Stimulated activated CD8-positive, alpha-beta memory T cell treated with anti-CD3 and anti-CD28 coated beads, Interleukin-7, amount 100 ng/mL, for 1 hour (primary cell): ENCODE measurements at places on chromosomes 7 and 10.

DNA sequence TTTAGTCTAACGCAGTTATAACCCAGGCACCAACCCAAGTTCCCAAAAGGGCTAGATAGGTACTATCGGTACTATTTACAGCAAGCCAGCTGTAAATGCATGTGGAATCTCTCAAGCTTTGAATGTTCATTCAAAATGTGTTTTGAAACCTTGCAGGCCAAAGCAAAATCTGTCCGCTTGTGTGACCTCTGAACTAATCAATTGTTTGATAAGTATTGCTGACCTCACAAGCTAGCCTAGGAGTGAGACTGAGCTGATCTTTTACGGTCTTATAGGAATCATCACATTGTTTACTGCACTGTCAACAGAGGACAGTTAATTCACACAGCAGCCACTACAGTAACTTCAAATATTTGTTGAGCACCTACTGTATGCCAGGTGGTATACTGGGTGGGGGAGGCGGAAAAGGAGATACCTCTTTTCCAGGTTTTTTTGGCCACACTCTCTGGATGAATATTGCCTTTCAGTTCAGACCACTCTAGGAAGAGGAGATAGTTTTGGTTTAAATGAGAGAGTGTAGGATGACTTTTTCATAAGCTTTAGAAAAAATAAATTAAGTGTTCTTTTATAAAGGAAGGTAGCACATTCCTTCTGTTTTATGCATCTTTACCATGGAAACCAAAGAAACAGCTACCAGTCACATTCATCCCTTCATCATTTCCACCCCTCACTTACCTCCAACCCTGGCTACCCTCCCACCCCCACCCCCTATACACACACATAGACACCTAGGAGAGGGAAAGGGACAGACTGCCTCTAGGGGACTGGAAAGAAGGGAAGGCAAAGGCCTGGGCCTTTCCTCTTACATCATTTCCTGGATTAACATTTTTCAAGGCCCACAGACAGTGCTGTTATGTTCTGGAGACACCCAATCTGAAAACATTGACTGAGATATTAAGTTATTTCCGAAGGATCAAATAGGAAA is 2.4 kb downstream of the PAPSS2 start:
- DNase-seq = no peak

DNA sequence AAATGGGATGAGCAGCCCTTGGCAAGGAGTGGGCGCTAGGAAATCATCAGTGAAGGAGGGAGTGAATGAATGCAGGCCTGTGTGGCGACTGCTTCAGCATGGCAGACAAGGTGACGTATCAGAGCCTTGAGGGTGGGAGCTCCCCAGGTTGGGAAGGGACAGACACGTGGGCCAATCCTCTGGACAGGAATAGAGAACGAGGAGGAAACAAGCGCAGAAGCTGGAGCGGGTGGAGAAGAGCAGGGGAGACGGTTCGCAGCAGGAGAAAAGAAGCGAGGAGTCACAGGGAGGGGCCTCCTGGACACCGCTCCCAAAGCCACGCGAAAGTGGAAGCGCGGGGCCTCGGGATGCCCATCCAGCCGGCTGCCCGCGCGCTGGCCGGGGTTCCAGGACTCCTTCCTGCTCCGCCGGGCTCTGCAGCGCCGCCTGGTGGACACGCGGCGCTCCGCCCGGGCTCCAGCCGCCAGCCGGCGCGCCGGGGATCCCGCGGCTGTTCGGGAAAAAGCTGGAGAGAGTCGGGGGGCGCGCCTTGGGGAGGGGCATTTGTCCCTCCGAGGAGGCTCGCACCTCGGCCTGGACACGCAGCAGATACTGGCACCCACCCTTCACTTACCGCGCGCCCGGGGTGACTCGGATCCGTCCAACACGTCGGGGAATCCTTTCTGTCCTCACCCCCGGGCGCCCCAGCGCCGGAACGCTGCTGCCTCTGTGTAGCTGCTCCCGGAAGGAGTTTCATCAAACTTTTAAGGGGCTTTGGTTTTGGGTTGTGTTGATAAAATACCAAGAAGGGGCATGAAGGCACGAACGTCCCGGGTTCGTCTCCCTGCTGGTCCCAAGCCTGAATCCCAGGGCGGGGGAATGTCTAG is 6.3 kb downstream of the ZNF503 start:
- DNase-seq = no peak

DNA sequence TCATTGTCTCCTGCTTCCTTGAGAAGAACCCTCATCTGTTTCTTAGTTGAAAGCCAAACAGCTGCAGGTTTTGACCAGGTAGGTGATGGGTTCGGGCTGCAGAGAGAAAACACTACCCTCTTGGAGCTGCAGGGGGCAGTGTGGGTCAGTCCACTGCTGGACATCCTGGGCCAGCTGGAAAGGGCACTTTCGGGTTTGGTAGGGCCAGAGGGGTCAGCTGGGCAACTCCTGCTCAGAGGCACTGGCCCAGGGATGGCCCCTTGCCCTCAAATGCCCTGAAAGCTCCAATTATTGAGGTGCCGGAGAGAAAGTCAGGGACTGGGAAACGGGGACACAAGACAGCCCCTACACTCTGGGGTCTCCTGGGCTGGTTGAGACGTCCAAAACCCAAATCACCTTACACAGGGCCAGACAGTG is 90.7 kb downstream of the MKI67 start:
- peak; percentile 51 for DNase-seq

DNA sequence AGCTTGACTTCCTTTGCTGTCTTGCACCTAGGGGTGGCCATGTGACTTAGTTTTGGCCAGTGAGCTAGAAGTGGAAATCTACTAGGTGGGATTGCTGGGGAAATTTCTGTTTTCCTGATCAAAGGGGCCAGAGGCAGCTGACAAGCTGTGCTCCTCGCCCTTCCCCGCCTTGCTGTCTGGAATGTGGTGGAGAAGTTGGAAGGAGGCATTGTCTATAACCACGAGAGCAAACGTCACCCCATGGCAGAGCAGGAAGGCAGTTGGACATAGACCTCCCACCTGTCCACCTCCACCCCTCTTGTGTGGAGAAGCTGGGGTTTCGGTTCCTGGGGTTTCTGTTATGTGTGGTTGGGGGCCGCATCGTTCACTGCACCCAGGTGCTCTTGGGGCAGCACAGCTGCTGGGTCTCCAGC is 7.3 kb downstream of the SFRP5 start:
- no peak for DNase-seq

DNA sequence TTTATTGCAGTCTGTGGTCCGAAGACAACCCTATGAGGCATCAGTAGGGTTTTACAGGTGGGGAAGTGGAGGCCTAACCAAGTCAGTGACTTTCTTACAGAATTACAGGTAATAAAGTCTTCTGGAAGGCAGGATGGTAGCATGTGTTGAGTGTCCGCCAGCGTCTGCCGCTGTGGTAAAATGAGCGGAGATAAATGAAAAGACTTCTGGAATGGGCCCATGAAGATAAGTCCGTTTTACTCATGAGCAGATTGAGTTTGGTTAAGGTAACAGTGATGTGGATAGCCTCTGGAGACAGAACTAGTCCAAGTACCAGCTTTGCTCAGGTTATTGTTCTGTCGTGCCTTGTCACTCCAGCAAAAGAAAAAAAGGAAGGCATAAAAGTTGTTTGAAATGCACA is 966 bp downstream of the FBH1 start:
- DNase-seq = no peak

DNA sequence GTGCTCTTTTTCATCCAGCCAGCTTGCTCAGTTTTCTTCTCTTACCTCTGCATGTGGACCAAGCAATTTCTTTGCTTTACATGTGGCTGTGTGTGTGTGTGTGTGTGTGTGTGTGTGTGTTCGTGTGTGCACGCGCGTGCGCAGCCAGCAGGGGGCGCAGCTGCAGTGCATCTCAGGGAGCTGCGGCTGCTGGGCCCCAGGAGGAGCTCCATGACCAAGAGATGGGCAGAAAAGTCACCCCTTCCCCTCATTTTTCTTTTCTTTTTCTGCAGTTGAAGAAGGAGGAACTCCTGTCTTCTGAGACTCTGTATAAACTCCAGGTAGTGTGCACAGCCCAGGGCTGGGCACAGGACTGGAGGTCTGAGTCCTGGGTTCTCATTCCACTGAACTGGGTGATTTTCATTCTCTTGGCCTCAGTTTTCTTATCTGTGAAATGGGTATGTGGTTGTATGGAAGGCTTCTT is 41.8 kb downstream of the BLNK start:
- no peak for DNase-seq

DNA sequence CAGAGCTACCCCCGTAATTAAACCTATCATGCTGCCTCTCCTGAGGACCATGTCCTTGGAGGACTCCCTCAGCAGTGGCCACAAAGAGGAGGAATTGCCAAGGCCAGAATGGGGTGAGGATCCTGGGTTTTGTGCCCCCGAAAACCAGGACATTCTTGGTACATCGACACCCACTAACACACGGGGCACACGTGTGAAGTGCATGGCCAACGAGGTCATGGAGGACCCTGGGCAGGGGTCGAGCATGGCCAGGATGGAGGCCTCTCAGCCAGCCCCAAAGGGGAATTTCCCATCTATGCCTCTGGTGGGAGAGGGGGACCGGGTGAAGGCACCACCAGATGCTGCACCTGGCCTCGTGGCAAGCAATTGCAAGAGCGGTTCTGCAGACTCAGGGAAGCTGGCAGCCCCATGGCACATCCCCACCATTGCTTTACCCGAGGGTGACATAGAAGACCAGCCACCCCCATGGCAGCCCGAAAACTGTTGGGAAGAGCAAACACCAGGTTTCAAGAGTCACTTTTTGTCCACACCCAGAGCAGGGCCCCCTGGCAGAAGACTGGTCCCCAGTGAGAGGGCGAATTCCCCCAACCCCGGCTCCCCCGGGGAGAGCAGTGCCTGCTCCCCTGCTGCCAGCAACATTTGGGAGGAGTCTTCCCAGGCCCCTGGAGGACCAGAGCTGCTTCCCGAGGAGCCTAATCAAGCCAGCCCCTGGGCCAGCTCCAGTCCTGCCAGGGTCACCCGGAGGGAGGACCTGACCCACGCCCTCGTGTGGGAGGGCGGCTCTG is 26.4 kb downstream of the C10orf71 start:
- DNase-seq = no peak
